Cardiac muscle cell (in vitro differentiated cells and primary cell): ENCODE measurements at places on chromosomes 1 and 21.

GRCh38 chr1:235917267-235917811 lies 50.6 kb upstream of the LYST start:
- DNase-seq: peak; percentile 98

DNA sequence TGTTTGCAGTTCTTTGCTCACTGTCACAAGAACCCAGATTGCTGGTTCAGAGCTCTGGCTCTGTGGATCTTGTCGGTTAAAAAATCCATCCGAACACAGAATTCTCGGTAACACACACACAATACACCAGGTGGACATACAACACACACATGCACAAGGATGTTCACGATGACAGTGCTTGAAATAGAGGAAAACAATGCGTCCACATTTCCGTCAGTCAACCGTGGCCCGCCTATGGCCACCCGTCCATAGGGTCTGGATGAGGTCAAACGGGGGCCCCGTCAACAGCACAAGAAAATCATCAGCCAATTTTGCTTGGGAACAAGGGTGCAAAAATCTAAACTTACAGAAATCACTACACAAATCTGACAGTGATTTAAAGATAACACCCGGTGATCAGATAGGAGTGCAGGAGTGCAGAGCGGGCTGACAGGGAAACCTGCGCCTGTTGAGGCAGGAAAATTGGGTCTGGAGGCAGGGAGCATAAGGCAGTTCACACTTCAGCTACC lies 50.4 kb upstream of the SLC19A1 start:
- DNase-seq: no peak

- no peak for DNase-seq
These were observed 87.2 kb downstream of the MRPL37 start for GRCh38 chr1:54287176-54287650.

GRCh38 chr21:26593800-26594199 lies 20.7 kb upstream of the CYYR1 start:
- DNase-seq: no peak

GRCh38 chr1:226349081-226349480 lies 40.1 kb upstream of the LIN9 start:
- DNase-seq: no peak

GRCh38 chr1:161367684-161368400 lies at the start of gene CFAP126:
Gene CFAP126 (minus strand): TSS chr1:161367876. CDS start chr1:161367868, 8 bp downstream.
- DNase-seq: peak; percentile 86

- peak; percentile 60 for DNase-seq
These were observed 256.6 kb downstream of the ST6GALNAC3 start for GRCh38 chr1:76330991-76331603.

- no peak for DNase-seq
These were observed 107.8 kb downstream of the LYST start for GRCh38 chr1:235758931-235759330.

- DNase-seq: peak; percentile 56
These were observed 46.5 kb downstream of the NCF2 start for GRCh38 chr1:183543619-183544204.

- DNase-seq: no peak
These were observed 667 bp downstream of the ZDHHC18 start for GRCh38 chr1:26827106-26827604.

DNA sequence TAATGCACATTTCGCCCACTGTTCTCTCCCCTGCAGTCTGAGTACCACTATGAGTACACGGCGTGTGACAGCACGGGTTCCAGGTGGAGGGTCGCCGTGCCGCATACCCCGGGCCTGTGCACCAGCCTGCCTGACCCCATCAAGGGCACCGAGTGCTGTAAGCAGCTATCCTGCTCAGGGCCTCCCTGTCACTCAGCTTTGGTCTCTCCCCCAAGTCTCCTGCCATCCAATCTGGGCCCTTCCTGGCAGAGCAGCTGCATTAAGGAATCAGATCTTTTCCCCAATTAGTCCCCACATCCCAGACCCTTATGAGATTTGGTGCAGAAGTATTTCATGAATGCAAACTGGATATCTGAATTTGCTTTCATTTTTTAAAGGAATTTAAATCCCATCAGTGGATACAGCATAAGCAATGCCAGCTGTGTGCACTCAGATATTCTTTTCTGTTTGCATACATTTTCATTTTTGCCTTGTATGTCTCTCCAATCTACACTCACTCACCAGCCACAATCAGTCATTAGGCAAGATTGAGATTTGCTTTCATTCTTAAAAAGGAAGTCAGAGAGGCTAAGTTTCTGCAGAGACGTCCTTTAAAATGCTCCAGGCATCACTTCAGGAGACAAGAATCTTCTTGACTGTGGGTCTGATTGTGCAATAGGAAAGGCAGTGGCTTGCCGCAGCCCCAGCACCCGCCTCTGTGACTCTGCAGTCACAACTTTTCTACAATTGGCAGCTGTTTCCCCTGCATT lies 48.1 kb downstream of the ELAPOR1 start:
- peak; percentile 91 for DNase-seq

DNA sequence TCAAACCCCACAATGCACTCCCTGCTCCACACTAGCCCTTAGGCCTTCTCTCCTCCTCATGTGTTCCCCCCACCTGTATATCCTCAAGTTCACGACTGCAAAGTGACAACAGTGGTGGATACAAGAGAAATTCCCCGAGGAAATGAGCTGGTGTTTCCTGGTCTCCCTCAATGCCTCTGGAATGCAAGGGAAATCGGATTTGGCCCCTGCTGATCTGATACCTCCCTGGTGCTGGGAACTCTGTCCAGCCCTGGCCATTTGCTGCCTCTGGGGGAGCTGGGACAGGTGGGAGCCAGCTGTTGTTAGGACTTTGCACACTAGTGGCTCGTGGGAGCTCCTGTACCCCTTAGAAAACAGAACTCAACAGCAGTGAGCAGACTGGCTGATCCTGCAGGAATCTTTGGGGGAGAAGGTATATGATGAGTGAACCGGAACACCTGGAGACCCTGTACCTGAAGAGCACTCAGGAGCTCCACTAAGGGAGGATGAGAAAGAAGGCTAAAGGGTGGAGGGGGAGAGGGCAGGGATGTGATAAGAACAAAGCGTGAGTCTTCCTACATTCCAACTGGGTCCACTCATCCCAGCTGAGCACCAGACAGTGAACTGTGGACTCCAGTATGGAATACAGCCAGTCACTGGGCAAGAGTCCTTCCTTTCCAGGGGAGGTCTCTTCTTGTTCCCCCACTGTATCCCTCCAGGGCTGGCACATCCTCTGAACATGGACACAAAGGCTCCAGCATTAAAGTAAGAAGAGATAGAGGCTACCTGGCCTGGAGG lies 69.3 kb downstream of the PLXNA2 start:
- no peak for DNase-seq

DNA sequence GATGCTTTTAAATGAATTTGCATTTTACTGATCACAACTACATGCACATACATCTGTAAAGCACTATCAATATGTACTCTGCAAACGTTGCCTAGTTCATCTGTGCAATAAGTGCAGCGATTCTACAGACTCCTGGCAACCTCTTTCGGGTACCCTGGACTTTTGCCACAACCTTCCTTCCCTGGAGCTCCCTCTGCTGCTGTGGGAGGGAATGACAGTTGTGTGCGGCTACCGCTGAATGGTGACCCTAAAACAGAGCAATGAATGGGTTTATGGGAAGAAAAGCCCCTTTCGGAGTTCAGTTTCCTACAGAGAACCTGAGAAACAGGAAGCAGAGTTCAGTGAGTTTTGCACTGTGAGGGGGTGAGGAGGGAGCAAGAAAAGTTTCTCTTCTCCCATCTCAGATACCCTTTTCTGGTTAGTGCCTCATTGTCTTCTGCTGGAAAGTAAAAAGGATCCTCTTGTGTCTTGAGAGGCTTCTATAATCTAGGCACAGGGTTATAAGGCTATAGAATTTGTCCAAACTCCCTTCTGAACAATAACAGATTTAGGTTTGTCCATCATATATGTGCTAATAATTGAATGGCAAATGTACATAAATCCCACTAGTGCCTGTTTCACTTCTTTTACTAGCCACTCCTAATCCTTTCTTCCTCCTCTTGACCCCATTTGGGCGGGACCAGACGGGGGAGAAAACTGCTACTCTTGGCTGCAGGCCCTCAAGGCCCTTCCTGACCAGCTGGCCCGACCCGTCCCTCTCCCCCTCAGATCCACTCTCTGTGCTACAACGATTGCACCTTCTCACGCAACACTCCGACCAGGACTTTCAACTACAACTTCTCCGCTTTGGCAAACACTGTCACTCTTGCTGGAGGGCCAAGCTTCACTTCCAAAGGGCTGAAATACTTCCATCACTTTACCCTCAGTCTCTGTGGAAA lies 19.8 kb upstream of the SARS1 start:
- DNase-seq: no peak

GRCh38 chr1:47967864-47968555 lies 29.2 kb downstream of the TRABD2B start:
- DNase-seq: no peak

DNA sequence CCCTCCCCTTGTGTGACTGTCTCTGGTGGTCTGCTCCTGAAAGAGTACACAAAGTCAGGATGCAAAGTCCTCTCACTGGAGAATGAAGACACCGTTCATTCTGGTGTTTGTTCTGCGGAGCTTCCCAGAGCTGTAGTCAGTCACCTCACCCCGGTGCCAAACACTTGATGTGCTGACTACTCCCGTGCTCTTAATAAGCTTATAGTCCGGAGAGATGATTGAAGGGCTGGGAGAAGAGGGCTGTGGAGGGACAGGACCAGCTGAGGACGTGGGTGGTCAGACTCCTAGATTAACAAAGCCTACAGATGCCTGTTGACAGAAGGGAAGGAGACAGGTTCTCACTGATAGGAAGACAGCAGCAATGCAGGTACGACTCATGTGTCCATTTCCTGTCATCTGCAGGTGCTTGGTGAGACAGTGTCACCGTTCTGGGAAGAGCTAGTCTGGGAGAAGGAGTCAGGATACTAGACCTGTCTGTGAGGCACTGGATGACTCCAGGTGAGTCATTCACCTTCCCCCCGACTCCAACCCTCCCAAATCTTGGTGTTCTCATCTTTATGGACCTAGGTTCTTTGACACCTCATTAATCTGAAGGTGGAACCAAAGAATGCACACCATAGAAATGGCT lies 40.4 kb upstream of the LRRN2 start:
- no peak for DNase-seq
